ENCODE measurements at places on chromosomes 4 and X.

GRCh38 chrX:7318241-7318640 is 170.3 kb upstream of the PUDP start:
- DNase-seq, result no peak

DNA sequence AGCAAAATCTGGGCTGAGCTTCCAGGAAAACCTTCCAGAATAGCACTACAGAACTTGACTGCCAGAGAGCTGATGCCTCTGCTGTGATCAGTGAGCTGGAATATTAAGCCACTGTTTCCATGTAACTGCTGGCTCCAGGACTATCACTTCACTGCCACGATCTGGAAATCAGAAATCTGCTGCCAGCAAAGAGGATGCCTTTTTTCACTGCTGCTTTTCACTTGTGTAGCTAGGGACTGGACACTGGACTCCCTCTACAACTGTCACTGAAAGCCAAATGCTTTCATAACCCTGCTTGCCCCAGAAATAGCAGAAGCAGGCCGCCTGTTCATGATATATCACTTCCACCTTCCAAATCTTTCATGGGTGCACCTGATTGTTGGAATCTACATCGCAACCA is 9.4 kb upstream of the AP1S2 start:
- DNase-seq, result no peak

DNA sequence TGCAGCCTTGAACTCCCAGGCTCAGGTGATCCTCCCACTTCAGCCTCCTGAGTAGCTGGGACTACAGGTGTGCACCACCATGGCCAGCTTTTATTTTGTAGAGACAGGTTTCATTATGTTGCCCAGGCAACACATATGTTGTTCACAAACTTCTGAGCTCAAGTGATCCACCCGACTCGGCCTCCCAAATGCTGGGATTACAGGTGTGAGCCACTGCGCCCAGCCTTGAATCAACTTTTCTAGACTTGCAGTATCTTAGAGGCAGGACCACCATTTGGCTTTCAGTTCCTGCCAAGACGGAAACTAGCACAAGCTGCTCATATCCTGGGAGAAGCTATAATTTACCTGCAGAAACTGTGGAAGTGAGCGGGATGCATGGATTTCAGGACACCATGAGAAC is 19.9 kb downstream of the NAT8L start:
- DNase-seq, result no peak

GRCh38 chrX:8672176-8672575 is 59.8 kb downstream of the ANOS1 start:
- DNase-seq, result no peak

DNA sequence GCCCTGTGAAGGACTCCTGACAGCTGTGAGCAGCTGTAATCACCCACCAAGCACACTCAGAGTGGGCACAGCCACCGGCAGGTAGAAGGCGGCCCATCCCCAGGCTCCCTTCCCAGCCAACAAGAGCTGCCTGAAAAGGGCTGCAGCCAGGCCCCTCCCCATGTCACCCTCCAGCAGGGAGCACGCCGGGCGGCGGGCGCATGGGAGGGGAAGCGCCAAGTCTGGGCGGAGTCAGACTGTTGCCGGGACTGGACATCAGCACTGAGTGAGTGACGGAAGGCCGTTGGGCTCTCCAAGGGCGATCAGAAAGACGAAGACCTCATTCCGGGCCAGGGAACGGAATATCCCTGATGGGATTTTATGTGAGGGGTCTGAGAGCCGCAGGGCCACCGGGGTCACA is 82.1 kb downstream of the PPP2R2C start:
- DNase-seq, result peak; percentile 65

DNA sequence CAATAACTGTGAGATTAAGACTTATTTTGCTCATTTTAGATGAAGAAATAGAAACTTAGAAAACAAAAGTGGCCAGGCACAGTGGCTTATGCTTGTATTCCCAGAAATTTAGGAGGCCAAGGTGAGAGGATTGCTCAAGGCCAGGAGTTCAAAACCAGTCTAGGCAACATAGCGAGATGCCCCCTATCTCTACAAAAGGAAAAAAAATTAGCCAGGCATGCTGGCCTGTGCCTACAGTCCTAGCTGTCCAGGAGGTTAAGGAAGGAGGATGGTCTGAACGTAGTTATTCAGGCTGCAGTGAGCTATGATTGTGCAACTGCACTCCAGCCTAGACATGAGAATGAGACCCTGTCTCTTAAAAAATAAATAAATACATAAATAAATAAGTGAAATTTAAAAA is 28.0 kb downstream of the APELA start:
- DNase-seq, result no peak

Data from Right ventricle myocardium superior (tissue), 1 donor.